ENCODE measurements at places on chromosomes 3 and 15.

GRCh38 chr15:31400222-31400927 lies 73.7 kb downstream of the KLF13 start:
- DNase-seq = no peak

GRCh38 chr3:3154879-3155610 lies 24.4 kb downstream of the CRBN start:
- no peak for DNase-seq

GRCh38 chr15:55194256-55194655 lies 2.5 kb downstream of the RSL24D1 start:
- no peak for DNase-seq

DNA sequence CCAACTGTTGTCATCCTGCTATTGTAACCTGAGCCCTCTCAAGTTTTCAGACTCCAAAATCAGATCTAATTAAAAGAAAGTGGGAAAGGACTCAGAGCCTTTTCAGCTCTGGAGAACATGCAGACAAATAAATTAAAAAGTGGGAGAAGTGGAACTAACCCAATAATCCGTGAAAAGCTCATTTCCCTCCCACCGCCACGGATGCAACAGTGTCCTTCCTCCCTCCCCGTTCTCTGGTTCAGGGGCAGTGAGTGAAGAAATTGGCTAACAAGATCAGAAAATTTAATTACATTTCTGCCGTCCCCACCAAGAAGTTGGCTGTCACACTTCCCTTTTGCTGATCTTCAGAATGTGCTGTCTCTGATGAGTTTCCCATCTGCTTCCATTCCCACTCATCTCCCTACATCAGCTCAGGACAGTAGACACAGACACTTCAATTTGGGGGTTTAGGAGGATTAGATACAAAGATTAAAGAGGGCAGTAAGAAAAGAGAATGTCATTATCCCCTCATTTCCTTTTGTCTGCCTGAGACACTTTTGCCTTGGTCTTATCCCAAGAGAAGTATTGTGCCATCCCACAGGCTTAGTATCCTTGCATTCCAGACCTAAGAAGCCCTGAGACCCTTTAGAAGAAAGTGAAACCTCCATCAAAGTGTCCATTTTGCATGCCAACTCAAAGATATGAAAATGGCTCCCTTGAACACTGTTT lies 335.7 kb upstream of the PPP2R3A start:
- no peak for DNase-seq

- DNase-seq = no peak
Measured at GRCh38 chr15:81311752-81312464, 12.0 kb downstream of the STARD5 start.

GRCh38 chr3:8456412-8456811 lies 45.2 kb upstream of the LMCD1 start:
- DNase-seq = no peak

All from WTC11 (cell line).